Activated CD4-positive, alpha-beta T cell treated with anti-CD3 and anti-CD28 coated beads for 48 hours (primary cell): ENCODE measurements at places on chromosomes 7 and 10.

- peak; percentile 33 for DNase-seq
Measured at GRCh38 chr7:124276005-124276622, 243.2 kb upstream of the TMEM229A start.

- peak; percentile 62 for DNase-seq
Measured at GRCh38 chr7:104848138-104848990, 165.6 kb upstream of the KMT2E start.

GRCh38 chr10:50540826-50541122 lies 83.0 kb downstream of the SGMS1 start:
- no peak for DNase-seq

DNA sequence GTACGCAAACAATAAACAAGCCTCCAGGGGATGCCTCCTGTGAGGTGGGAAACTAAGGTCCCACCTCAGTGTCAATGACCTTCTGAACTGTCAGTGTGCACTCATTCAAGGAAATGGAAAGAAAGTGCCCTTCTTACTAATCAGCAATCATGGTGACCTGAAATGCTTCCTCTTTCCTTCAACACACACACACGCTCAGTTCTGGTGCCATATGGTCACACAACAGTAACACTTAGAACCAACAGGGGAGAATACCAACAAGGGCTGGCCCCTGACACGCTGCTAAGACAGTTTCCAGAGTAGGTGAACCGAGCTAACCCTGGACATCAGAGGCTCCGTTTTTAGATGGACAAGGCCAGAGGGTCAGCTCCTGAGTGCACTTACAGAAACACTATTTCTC lies 42.1 kb upstream of the EFCAB10 start:
- DNase-seq = no peak

DNA sequence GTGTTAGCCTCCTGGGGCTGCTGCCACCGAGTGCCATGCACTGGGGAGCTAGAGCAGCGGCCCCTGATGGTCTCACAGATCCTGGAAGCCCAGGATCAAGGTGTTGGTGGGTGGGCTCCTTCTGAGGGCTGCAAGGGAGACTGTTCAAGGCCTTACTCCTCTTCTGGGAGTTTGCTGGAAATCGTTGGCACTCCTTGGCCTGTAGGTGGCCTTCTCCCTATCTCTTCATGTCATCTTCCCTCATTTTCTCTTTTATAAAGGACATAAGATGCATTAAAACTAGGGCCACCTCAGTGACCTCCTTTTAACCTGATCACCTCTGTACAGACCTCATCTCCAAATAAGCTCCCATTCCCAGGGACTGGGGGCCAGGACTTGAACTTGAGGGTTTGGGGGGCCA lies 27.0 kb upstream of the ZNF862 start:
- no peak for DNase-seq

DNA sequence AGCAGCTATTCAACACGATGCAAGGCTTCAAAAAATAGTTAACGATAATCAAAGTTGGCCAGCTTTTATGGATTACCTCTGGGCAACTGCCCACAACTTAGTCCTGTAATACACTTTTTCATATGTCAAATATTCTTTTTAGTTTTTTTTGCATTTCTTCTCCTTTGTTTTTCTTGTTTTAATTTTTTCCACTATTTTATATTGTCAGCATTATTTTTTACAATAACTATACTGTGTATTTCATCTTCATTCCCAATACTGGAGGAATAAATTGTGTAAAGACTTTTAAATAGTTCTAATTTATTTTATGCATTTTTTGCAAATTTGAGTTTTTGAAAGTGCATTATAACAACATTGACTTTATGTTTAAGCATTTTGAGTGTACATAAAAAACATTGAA lies 18.5 kb upstream of the CTAGE4 start:
- no peak for DNase-seq
